ENCODE measurements at places on chromosomes 4 and X. TPM values are rescaled to one million over a fixed set of nuclear protein-coding genes. Genes with fewer than 3 reads are reported as not detected.

Gene FAM47A
- not detected for total RNA-seq

- no peak for DNase-seq
Observed at GRCh38 chrX:118723376-118723775, 4.0 kb upstream of the IL13RA1 start.

DNA sequence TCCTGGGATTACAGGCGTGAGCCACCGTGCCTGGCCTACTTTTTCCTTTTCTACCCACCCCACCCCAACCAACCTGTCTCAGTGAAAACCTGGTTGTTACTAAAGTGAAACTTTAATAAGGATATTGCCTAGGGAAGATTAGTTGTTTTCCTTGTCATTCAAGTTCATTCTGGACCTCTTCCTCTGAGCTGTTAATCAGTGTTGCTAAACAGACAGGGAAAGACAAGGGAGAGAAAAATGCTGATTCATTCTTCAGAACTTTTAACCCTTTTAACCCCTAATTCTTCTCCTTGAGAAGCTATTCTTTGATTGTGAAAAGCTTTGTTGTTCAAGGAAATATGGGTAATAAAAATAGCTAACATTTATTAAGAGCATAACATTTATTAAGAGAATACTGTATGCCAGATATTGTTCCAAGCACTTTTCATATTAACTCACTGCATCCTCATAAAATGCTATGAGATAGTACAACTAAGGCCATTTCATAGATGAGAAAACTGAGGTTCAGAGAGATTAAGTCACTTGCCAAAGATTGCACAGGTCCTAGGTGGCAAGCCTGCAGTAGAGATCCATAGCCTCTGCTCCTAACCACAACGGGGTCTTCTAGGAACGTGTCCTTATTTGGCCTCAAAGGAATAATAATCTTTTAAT, 34.8 kb downstream of the OSTC start:
- DNase-seq: no peak

Gene LRPAP1
- 283 TPM for total RNA-seq

GRCh38 chr4:175874306-175874705, 62.2 kb upstream of the GPM6A start:
- no peak for DNase-seq

DNA sequence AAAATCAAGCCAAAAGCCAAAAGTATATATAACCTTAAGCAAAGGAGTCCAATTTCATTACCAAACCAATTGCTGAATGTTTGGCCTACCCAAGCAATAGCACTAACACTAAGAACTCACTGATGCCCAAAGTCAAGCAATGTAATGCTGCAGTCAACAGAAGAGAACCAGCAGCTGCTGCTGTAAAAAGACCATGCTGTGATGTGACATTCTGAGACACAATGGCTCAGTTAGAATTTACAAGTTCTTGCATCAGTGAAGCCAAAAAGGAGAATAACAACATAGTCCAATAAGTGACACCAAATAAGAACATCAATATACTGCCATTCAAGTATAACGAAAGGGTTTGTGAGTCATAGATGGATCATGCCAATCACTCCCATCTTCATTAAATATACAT, 514.0 kb upstream of the DIAPH2 start:
- no peak for DNase-seq

- DNase-seq: no peak
Observed at GRCh38 chr4:91830681-91831395, 472.9 kb upstream of the GRID2 start.

DNA sequence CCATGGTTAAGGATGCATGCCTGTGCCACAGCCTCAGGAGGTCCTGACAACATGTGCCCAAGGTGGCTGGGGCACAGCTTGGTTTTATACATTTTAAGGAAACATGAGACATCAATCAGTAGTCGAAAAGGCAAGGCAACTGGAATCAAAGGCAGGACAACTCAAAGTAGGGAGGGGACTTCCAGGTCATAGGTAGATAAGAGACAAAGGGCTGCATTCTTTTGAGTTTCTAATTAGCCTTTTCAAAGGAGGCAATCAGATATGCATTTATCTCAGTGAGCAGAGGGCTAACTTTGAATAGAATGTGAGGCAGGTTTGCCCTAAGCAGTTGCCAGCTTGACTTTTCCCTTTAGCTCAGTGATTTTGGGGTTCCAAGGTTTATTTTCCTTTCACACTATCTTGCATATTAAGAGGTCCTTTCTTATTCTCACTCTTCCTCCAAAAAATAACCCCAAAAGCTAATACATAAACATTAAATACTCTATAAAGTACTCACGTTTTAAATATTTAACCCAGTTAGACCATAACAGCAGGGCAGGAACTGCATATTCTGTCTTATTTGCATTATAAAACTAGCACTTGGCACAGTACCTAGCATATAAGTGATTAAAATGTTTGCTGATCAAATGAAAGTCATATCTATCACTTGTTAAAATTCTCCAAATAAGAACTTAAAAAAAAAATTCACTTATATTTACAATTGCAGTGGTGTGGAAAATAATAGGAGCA, 36.3 kb upstream of the UGT8 start:
- DNase-seq: no peak

Gene PTTG2
- 0.79 TPM for total RNA-seq

GRCh38 chrX:139201924-139202323, 328.6 kb upstream of the F9 start:
- DNase-seq: no peak

DNA sequence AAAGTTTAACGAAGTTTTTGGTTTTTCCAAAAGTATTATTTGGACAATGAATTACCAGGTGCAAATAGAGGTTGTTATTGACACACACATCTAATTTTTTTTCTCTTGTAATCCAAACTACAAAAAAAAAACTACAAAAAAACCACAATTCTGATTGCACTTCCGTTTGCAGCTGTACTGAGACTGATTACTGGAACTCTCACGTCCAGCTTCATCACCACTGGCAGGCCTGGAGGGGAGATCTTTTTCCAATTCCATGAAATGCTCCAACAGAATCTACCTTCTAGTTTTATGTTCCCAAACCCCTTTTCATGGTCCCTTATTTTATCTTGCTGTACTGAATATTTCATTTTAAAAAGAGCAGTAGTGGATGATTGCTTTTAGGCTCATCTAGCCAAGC, 1118.3 kb downstream of the C4orf33 start:
- no peak for DNase-seq

GRCh38 chr4:176308441-176308840, 11.3 kb upstream of the SPCS3 start:
- DNase-seq: no peak
